ENCODE measurements at places on chromosomes 2 and 18.

DNA sequence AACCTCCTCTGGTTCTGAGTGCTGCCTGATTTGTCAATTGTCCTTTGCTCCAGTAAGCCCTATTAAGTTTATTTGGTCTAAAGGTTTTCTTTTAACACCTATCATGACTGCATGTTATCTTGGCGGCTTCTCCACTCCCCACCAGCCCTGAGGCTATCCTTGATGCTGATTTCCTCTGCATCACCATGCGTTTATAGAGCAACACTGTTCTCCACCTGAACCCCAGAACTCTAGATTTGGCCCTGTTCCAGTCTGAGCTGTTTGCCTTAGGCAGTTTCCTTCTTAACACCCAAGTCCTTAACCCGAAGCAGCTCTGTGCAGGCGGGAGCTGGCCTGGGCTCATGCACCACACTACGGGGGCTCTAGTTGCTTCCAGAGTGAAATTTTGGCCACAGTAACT lies 98.2 kb upstream of the NPAS2 start:
- DNase-seq = no peak

DNA sequence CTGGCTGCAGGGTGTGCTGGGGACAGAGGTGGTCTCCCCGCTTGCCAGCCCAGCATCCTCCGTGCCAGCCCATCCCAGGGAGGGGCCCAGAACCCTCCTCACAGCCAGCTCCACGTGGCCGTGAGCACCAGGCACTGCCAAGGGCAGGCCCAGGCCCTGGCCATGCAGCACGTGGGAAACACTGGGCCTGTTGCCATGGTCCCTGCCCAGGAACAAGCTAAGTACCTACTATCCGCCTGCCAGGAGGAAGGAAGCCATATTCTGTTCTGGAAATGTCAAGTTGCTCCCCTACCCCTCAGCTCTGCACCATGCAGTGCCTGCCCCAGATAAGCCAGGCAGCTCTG lies 250.6 kb downstream of the CYP26B1 start:
- DNase-seq = no peak

DNA sequence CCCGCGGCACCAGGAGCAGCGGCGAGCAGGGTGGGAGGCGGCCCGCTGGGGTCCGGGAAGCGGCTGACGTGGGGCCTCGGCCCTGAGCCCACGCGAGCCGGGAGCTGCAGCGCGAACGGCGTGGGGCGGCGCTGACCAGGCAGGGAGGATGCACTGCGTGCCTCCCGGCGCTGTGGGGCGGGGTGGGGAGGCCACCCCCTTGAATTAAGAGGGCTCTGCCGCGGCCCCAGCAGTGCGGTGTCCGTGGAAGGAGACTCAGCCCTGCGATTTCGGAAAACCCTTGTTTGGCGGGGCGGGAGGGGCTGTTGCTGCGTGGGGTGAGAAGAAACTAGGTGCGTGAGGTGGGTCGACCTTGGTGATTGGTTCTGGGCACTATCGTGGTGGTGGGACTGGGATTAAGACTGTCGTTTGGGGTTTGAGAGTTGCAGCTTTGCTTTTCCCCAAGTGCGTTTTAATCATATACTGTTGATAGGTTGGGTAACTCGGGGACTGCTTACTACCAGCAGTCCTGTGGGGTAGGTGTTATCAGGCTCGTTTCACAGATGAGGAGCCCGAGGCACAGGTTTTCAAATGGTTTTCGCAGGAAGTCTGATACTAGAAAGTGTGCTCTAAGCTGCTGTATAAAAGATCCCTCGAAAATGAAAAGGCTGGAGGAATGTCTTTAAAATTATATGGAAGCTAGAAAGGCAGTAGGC lies 722 bp downstream of the ACSL3 start:
- DNase-seq = peak; percentile 22

GRCh38 chr2:169828141-169828811 lies 1.0 kb downstream of the UBR3 start:
- peak; percentile 15 for DNase-seq

DNA sequence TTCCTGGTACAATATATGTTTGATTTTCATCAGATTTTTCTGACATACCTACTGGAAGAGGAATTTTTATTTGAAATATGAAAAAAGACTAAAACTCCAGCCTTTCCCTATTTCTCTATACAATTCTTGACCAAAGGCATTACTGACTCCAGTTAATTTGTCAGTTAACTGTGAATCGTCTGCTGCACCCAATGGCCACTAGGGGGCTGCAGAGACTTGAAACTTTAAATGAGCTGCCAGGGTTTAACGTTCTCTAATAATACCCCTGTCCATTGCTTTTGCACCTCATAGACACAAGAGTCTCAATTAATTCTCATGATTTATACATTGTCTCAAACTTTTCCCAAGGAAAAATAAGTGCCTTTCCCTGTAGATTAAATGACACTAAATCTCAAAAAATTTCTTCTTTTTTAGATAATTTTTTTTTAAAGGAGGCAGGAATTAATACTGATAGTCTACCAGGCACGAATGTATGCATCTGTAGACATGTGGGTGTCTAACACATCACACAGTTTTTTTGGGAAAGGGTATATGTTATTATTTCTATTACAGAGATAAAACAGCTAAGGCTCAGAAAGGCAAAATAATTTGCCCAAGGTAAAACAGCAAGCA lies 1.8 kb upstream of the ALK start:
- no peak for DNase-seq

DNA sequence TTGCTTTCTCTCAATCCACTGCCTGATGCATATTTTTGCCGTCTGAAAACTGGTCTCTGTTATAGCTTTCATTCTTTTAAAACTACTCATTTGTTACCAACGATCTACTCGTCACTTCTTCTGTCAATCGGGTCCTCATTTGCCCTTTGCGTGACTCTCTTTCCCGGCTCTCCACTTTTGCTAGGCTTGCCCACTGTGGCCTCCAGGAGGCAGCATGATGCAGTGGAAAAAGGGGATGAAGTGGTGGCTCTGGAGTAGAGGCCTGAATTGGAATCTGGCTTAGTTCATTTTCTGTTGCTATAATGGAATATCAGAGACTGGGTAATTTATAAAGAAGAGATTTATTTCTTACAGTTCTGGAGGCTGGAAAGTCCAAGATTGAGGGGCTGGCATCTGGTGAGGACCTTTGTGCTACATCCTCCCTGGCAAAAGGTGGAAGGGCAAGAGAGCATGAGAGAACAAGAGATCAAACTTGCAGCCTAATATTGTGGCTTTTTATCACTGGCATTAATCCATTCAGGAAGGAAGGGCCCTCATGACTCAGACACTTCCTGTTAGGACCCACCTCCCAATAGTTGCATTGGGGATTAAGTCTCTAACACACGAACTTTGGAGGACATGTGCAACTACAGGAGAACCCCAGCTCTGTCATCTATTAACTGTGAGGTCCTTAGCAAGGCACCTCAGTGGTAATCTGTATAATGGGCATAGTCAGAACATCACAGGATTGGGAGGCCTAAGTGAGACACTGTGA lies 15.4 kb downstream of the GDF7 start:
- no peak for DNase-seq

DNA sequence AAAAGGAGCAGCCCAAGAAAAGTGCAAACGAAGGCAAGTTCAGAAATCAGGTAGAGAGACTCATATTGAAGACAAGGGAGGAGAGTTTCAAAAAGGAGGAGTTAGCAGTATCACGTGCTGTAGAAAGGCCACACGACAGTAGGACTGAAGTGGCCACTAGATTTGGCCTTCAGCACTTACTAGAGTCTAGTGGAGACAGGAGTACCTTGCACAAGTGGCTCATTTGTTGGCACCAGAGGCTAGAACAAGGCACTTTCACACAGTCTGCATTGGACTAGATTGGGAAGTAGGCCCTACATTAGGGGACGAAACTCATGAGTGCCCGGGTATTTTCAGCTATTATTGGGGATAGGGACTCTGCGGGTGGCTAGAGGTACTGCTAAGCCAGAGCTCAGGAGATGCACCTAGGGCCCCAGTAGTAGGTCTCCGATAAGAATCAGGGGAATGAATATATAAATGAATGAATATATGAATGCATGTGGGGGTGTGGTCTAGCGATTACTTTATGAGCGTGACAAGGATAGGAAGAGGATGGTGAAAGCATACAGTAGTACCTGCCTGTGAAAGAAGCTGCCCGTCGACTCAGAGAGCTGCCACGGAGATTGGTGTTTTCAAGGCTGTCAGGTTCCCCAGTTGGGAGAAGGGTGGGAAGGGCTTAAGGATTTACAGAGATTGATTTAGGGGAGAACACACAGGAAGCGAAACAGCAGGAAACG lies 1.4 kb upstream of the NCOA1 start:
- no peak for DNase-seq

DNA sequence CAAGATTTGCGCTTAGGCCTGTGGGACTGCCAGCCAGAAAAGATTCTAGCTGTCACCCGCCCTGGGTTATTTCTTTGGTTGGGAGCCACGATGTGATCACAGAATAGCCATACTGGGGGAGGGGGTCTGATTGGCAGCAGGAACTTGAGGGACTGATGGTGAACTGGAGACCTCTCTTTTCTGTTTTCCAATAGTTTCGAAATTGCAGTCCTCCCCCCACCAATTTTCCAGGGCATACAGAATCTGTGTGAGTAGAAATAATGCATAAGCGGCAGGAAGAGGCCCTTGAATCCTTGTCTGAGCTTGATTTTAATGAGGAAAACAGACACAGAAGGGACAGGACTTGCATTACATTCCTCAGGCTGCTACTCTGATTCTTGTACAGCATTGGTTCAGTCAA lies 2.2 kb upstream of the POLR2D start:
- DNase-seq = no peak

DNA sequence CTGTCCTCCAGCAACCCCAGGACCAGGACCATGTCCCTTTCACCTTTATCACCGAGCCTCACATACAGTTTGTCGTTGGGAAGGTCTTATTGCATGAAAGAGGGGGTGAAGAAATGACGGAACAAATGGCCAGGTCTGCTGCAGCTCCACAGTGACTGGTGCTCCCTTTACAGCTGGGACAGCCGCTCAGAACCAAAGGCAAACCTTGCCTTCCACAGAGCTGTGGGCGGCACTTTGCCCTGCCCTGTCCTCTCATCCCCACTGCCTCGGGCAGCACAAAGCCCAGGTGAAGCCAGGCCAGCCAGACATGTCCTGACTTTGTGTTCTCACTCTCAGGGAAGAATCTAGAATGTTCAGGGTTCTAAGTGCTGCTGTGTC lies 961 bp downstream of the GPR55 start:
- no peak for DNase-seq

- DNase-seq = no peak
Measured at GRCh38 chr2:166088634-166089033, 39.2 kb downstream of the SCN1A start.

- DNase-seq = no peak
Measured at GRCh38 chr2:232339121-232340081, 39.1 kb upstream of the ALPP start.

- DNase-seq = no peak
Measured at GRCh38 chr2:15956751-15957736, 16.7 kb downstream of the MYCN start.

- DNase-seq = no peak
Measured at GRCh38 chr2:195552581-195552980, 104.4 kb upstream of the SLC39A10 start.

GRCh38 chr2:218883491-218884490 lies 3.1 kb downstream of the WNT10A start:
- DNase-seq = no peak

DNA sequence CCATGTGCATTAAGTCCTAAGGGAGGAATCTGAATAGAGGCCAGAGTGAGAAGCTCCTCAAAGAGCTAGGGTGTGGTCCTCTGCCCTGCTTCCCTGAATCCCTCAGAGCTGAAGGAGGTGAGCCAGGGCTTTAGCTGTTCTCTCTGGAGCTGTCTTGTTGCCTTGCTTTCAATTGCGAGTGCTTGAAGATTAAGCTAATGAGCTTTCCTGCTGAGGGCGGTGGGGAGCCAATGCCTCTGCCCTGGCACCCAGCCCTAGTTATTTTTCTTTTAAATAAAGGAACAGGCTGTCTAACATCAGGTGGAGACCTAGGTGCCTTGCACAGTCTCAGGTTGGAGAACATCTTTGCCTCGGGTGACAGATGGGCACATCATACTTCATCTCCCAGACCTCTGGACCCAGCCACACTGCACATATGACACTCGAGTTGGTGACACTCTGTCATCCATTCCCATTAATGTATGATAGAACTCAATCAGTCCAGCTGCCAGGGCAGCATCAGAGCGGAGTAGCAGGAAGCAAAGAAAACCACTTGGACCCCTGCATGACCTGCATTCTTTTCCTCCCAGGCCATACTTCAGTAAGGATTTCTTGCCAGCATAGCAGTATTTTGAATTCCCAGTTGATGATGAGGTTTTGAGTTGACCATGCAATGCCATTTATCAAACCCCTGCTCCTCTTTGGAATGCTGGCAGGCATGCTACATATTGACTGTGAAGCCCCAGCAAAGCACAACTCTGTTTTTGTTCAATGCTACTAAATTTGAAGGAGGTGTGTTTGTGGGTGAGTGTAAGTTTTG lies 292.7 kb downstream of the RNF144A start:
- no peak for DNase-seq

DNA sequence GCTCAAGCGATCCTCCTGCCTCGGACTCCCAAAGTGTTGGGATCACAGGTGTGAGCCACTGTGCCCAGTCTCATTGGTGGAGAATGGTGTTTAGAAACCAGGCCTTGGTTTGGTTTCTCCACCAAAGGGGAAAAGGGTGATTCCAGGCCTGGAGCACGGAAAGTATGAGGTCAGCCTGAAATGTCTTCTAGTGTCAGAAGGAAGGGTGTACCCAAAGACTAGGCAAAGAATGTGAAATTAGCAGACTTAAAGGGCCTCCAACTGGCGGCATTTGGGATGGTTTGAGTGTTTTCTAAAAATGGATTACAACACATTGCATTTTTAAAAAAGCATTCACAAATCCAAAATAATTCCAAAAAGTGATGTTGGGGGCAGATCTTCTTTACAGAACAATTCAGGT lies 139.6 kb downstream of the SH3BP4 start:
- no peak for DNase-seq

DNA sequence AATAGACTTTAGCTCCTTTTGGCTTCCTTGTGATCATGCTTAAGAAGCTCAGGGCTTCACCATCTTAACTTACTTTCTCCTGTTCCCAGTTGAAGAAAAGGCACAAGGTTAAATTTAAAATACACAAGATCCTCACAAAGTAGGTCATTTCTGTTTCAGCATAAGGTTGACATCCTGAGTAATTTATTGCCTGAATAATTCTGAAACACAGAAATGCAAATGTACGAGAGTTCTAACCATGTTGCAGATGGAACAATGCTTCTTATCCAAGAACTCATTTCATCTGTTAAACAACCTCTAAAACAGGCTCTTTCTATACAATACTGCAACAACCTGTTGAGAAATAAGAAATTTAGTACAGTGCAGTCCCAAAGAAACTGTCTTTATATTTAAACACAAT lies 395.2 kb downstream of the BCL11A start:
- DNase-seq = no peak
